Activated naive CD4-positive, alpha-beta T cell treated with anti-CD3 and anti-CD28 coated beads, Interleukin-2, amount 50 U/mL, for 72 hours (primary cell): ENCODE measurements at places on chromosomes 7 and 10. TPM values are rescaled to one million over a fixed set of nuclear protein-coding genes. Genes with fewer than 3 reads are reported as not detected.
A peak's percentile ranks its signal among the peaks of the same experiment; 100 is the strongest.

Gene GRM3
- not detected for total RNA-seq

Gene HOGA1
- total RNA-seq = not detected

Gene FAM204A
- 56.9 TPM for total RNA-seq

Gene OIT3
- not detected for total RNA-seq

Gene ITGB8
- 0.02 TPM for total RNA-seq

Gene TIMM23
- total RNA-seq = 49.6 TPM

Gene GOLGA7B
- 0.41 TPM for total RNA-seq

DNA sequence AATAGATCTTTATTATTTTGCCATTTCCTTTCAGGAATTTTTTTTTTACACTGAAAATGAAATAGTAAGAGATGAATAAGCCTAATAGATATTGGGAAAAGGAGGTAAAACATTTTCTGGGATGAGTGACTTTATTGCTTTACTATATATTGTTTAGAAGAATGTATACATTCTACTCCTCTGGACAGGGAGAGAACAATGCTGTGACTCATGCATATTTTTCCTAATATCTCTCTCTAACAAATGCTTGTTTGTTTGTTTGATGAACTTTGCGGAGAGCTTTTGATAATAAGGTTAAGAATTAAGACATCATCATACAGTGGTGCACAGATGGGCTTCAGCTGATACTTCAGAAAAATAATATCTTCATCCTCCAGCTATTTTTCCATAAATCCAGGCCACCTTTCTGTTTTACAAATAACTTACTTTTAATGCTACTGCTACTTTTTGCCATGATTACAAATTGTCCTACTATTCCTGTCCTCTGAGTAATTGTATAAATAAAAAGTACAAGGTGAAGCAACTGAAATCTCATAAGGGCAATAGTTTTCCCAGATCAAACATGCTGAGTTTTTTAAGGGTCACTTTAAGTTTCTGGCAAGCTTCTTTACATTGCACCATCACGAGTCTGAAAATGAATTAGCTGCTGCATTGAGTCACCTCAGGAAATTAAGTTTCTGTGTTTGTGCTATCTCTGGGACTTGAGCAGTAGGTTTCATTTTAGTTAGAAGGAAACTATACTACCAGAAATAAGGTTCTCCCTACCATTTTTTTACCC, 207.3 kb upstream of the POT1 start:
- DNase-seq = no peak

GRCh38 chr7:5631152-5631551, 150.3 kb downstream of the RNF216 start:
- no peak for DNase-seq

DNA sequence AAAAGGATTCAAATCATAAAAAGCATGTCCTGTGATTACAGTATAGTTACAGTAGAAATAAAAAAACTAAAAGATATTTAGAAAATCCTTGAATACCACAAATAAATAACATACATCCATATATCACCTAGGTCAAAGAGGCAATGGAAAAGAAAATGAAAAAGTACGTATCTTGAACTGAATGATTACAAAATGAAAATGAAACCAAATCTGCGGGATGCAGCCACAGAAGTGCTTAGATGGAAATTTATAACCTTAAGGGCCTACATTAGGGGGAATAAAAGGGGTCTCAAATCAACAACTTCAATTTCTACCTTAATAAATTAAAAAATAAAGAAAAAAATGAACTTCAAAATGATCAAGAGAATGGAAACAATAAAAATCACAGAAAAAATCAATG, 879.0 kb upstream of the CELF2 start:
- no peak for DNase-seq

DNA sequence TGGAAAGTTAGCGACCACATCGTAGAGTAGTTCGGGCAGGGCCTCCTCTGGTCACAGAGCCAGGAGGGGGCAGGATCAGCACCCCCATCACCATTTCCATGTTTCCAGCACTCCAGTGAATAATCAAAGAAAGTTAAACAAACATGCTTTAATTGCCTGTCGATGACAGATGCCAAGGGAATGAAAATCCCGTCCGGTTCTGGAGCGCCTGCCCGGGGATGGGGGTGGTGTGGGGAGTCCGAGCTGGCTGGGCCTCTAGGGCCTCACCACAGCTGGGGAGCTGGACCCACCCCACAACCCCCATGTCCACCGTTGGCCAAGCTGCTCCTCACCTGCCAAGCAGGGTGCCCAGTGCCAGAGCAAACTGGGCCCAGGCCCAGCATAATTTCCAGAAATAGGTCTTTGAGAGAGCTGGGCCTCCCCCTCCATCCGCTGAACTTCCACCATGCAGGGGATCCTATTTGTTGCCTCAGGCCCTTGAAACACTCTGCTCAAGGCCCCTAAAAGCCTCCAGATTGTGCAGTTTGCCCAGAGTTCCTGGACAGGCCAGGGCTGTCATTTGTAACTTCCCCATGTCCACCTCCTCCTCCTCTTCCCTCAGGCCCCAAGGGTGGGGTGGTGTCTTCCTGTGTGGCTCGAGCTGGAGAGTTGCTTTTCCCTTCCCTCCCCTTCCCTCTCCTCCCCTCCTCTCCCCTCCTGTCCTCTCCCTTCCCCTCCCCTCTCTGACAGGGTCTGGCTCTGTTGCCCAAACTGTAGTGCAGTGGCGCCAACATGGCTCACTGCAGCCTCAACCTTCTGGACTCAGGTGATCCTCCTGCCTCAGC, 101.0 kb downstream of the MYL10 start:
- no peak for DNase-seq

DNA sequence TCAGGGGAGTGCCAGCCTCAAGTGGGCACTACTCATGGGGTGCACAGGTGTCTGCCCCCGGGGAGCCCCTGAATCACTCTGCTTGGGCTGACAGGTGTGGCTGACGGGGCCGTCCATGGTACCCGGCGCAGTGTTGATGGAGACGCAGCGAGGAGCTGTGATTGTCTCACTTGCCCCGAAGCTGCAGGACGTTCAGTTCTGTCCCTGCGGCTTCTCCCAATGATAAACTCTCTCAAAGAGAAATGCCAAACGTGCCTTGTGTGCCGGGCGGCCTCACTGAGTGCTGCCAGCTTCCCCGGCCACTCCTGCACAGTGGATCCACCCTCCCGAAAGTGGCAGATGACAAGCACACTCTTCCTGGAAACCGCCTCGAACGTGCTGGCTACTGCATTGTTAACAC, 203.2 kb downstream of the DNAJB6 start:
- no peak for DNase-seq

DNA sequence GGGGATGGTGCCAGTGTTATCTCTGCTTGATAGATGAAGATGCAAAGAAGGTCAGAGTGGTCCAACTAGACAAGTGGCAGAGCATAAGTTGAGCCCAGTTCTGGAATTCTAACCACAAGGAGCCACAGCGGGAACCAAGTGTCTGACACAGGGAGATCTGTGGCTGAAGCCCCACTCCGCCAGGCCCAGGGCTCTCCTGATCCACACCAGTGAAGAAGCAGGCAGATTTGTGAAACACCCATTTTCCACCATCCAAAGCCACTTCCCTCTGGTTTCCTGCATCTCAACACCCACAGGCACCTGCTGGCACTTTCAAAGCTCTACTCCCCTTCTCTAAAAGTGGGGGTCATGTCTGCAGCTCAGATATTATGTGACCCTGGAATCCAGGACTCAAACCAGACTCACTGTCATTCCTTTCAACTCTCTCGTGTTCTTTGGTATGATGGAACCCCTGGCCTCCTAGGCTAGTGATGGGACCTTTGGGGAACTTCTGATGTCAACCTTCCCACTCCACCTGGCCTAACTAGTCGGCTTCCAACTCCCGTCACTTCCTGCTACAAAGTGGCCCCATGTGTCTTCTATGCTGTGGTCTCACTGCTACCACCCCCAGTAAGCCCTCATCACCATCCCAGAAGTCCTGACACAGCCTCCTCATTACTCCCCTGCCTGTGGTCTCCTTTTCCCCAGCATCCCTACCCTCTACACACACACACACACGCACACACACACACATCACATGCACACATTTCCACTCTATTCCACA, 177.6 kb downstream of the GRID1 start:
- DNase-seq = no peak

GRCh38 chr7:2158331-2159175, 74.2 kb downstream of the MAD1L1 start:
- DNase-seq = no peak

- DNase-seq = peak; percentile 45
Observed at GRCh38 chr10:134247-135131, 766 bp upstream of the ZMYND11 start.

- no peak for DNase-seq
Observed at GRCh38 chr10:36555036-36555435, 570.4 kb upstream of the ANKRD30A start.

GRCh38 chr10:72274730-72275350, 1.1 kb downstream of the DDIT4 start:
- no peak for DNase-seq

- no peak for DNase-seq
Observed at GRCh38 chr7:43124388-43124787, 11.9 kb downstream of the HECW1 start.

- peak; percentile 66 for DNase-seq
Observed at GRCh38 chr7:121530227-121531174, 134.4 kb upstream of the FAM3C start.

DNA sequence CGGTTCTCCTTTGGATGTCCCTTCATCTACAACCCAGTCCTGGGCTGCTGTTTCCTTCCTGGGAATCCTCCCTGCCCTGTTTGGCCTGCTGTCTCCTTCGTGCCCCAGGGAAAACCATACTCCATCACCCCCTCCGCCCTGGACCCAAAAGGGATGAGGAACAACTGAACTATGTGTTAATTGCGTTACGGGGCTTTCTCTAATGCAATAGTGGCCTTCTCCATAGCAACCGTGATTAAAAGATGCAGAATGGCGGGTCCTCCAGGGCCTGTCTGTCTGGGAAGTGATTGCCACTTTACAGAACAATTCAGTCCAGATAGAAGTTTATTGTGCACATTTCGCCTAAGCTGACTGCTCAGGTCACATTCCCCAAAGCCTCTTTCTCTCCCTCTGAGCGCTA, 112.0 kb upstream of the FGFR2 start:
- no peak for DNase-seq
